ENCODE measurements at places on chromosomes 3 and 15.

DNA sequence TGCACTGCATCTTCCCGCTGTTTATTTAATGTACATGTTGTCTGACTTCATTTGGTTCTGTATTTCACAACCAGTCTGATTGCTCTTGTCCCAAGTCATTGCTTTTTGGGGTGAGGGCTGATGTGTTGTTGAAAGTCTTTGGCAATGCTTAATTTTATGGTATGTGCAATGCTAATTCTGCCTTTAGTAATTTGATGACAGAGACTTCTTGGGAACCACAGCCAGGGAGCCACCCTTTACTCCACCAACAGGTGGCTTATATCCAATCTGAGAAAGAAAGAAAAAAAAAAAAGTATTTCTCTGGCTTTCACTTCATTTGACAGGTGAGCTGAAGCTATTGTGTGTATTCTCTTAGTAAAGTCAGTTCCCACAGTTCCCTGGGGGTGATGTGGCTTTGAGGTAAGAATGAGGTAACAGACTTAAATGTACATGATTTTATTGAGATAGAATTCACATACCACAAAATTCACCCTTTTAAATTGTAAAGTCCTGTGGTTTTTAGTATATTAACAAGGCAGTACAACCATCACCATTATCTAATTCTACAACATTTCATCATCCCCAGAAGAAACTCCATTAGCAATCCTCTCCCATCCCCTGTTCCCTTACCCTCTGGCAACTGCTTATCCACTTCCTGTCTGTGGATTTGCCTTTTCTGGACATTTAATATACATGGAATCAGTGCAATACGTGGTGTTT is 97.3 kb downstream of the SLCO3A1 start:
- DNase-seq = no peak

DNA sequence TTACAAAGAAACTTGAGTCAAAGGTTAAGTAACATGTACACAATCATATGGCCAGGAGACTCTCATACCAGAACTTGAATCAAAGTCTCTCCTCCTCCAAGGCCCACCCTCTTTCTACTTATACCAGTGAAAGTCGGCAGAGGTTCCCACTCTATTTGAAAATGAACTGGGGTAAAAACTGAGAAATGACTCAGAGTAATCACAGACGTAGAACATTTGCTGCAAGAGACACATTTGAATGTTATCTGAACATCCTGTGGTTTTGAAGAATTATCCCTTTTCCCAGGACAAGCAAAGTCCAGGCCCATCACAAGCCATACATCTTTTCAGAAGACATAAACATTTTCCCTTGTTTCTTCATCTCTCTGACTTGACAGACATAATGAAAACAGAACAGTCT is 55.8 kb downstream of the SHOX2 start:
- DNase-seq = no peak

DNA sequence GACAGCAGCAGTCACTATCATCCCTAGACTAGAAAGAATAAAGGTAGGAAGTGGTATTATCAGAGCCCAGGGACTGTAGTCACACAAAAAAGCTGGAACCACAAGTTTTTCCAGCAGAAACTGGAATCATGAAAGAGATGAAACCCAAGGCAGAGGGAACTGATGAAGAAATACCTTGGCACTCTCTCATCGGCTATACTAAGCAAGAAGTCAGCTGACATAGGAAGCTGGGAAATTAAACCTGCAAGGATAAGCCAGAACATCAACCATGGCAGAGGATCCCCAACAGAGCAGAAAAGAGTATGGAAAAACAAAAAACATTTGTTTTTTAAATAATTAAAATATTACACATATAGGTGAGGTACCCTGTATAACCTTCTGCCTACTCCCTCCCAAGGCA is 86.5 kb downstream of the AQR start:
- no peak for DNase-seq

DNA sequence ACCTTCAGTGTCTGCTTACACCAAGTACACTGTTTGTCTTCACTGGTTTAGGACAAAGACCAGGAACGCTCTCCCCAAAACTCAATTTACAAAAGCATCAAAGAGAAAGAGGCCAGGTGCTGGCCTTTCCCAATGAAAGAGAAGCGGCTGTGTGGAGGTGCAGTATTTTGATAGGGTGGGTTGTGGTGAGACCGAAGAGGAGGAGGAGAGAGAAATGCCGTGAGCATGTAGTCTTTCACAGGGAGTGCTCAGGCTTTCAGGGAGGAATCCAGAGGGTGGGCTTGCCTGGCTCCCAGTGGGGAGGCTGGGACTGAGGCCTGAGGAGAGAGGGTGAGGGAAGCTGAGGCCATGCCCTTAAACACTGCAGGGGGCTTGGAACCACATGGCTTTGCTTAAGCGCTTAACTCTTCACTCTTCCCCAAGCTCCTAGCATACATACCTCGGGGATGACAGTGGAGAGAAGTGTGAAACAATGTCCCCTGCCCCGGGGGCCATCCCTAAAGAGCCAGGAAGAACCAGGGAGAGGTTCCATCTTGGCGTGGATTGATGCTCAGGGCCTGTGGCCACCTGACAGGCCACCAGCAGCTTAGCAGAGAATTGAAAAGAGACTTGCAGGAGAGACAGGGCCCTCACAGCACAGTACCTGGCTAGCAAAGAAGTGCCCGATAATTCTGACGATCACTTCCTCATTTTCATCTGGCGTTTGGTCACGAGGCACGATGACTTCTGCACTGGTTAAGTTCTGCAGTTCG is 60.5 kb downstream of the SENP2 start:
- no peak for DNase-seq

DNA sequence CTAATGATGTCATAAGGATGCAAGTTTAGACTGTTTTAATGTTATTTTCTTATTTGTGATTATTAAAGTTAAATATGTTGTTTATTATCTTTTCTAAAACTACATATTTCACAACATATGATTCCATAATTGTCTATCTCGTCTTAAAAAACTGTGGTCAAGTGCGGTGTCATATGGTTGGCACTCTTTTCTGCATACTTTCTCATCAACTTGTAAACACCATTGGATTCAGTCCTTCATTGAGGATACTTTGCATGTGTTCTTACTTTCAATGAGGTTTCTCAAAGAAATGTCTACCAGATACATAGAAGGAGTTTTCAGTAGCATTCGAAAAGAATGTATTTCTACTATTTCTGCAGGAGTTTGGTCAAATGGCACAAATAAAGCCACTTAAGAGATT is 22.0 kb upstream of the ALPK3 start:
- DNase-seq = no peak

GRCh38 chr3:111152496-111152895 is 80.9 kb downstream of the NECTIN3 start:
- DNase-seq = no peak

DNA sequence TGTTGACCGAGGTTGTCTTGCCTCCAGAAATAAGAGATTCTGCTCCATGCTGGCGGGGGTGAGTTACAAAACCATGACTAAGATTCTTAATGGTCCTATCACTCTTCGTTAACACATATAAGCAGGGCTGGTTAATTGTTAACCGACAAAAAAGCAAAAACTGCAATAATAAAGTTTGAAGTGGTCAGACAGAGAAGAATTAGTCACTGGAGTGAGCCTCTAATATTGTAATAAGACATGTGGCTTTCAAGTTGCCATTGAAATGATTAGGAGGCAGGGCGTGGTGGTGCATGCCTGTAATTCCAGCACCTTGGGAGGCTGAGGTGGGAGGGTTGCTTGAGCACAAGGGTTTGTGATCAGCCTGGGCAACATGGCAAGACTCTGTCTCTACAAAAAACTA is 78.4 kb upstream of the NR2F2 start:
- DNase-seq = no peak

- peak; percentile 74 for DNase-seq
These were observed at the start of gene SCAANT1 for GRCh38 chr3:63911873-63912767. SCAANT1 (minus strand) TSS chr3:63912383.

DNA sequence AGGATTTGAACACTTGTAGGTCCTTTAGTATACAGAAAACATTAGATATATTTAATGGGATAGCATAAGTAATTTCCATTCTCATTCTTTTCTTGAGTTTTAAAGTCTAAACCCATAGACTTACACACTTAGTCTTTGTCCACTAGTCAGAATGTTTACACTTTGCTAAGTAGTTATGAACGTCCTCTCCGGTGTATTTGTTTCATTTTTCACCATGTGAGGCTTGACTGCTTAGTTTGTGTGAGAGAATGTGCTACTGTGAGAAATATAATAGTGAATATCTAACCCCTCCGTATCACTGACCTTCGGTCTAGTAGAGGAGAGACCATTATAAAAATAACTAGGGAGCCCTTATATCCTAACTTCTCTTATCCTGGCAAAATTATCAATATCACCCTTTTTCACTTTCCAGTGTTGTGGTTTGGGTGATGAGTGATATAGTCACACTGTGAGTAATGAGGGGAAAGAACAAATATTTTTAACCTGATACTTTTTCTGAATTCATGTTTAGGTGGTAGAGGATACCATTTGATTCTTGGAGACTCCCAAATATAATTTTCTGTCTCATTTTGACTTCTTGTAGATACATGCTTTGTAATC is 122.4 kb downstream of the UBE2E2 start:
- no peak for DNase-seq

GRCh38 chr3:102235679-102236078 is 199.1 kb upstream of the ZPLD1 start:
- DNase-seq = no peak

- peak; percentile 30 for DNase-seq
These were observed 533 bp downstream of the ARF4 start for GRCh38 chr3:57596495-57597126.

- DNase-seq = no peak
These were observed 5.2 kb downstream of the SST start for GRCh38 chr3:187665010-187665409.

DNA sequence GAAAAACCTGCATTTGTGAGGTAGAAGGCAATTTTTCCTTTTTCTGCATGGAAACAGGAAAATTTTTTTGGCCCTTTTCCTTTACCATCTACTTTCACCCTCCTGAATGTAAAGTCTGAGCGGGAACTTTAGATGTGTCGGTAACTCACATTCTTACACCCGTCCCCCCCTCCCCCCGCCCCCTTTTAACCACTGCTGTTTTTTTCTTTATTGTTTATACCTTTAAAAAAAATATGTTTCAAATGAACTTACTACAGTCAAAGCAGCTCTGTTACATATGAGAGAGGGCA is 487 bp upstream of the HES1 start:
- DNase-seq = no peak

DNA sequence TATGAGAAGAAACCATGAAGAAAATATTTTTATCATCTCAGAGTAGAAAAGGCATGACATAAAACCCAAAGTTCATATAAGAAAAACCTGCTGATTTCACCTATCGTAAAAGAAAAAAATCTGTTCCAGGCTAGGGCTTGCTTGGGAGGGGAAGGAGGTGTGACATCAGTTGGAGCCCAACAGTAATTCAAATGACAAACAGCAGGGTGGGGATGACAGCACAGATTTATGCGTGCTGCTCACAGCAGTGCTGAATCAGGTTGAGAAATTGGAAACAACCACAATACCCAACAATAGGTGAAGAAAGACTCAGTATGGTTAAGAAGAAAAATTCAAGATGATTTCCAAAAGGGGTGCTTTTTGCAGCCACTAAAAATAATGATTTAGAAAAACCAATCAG is 172.4 kb downstream of the PDE8A start:
- DNase-seq = no peak

GRCh38 chr15:51588966-51589365 is 33.6 kb downstream of the DMXL2 start:
- DNase-seq = no peak

GRCh38 chr15:23038726-23039142 is 635 bp downstream of the TUBGCP5 start:
- no peak for DNase-seq

- no peak for DNase-seq
These were observed 25.4 kb upstream of the RYK start for GRCh38 chr3:134276086-134276485.

GRCh38 chr3:62670351-62670750 is 204.9 kb downstream of the CADPS start:
- no peak for DNase-seq

All from stimulated activated CD4-positive, alpha-beta T cell treated with anti-CD3 and anti-CD28 coated beads, TNF-alpha, amount 100 ng/mL, for 1 hour (primary cell).